ENCODE measurements at places on chromosomes 3 and 15. TPM values are rescaled to one million over a fixed set of nuclear protein-coding genes. Genes with fewer than 3 reads are reported as not detected.

Gene ANKRD63
- total RNA-seq, result not detected

- DNase-seq, result no peak
Measured at GRCh38 chr15:63896336-63897115, 62.8 kb upstream of the HERC1 start.

DNA sequence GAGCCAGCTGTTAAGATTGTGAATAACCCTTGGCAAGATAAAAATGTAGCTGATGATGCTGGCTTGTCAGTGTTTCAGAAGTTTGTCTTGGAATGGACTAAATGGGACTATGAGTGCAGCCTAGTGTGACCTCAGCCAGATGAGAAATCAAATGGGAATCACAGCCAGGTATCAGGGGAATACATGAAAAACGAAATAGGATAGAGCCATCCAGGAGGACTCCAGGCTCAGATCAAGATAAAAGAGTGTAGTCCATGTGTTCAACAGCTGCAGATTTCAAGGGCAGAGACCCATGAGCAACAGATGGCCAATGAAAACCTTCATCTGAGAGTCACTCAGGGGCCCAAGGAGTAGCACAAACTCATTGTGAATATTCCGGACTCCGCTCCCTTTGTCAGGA is 1080.9 kb upstream of the CADM2 start:
- DNase-seq, result no peak

DNA sequence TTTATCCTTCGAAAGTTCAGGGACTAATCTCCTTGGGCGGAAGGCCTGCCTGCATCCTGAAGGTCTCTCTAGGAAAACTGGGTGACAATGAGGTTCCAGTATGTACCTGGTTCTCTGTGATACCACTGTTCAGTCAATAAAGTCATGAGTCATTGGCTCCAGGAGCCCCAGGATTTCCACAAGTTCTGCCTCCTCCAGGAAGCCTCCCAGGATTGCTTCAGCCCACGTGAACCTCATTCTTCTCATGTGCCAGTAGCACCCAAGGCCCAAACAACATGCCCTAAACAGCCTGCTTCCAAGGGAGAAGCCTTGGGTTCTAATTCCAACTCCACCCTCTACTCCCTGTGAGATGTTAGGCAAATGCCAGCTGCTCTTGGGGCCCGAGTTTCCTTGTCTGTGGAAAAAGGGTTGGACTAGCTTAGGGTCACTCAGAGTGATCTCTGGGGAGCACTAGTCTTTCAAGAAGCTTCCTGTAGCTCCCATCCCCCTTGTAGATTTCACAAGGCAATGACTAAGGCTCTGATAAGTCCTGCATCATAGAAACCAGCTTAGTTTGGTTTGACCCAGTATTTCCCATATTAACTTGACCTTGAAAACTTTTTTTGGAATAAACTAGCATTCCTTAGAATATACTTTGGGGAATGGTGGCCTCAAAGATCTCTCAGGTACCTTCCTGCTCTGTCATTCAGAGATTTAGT is 118.3 kb upstream of the ATP2B2 start:
- no peak for DNase-seq

GRCh38 chr3:41418961-41419691 is 219.8 kb downstream of the CTNNB1 start:
- no peak for DNase-seq

DNA sequence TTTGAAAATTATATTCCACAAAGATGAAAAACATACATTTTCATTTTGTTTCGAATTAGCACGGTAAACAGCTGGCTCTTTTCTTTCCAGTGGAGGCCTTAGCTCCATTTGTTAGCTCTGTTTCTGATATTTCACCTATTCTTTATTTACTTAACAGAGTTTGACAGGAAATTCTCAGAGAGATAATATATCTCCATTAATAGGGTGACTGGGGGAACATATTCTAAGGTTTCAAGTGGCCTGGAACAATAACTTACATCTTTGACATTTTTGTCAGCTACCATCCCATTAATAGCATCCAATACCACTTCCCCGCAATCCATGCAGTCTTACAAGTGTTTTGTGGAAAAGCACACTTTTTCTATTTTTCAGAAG is 577.6 kb upstream of the MDFIC2 start:
- no peak for DNase-seq

DNA sequence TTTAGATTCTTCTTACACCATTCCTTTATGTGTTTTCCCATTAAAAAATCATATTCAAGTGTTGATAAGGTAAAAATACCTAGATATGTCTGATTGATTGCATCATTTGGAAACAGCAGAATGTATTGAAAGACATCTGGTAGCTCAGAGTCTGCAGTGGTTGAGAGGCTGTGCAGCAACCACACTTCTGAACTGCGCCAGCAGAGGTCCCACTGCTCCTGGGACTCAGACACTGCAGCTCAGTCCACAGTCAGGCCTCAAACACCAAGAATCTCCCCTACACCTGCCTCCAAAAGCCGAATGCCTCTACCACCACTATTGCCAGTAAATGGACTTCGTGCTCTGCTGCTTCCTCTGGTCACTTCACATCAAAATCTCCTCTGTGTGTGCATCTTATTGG is 176.9 kb upstream of the LMCD1 start:
- no peak for DNase-seq

Gene SRGAP3
- total RNA-seq, result 2.5 TPM

- no peak for DNase-seq
Measured at GRCh38 chr3:45608885-45609284, 14.3 kb downstream of the LIMD1 start.

- no peak for DNase-seq
Measured at GRCh38 chr3:52136513-52136912, 17.7 kb downstream of the POC1A start.

All from esophagus muscularis mucosa (tissue), 4 donors.